H9 (cell line): ENCODE measurements at places on chromosomes 16 and 17.

- DNase-seq = no peak
Measured at GRCh38 chr17:52827526-52827925, 669.0 kb upstream of the CA10 start.

GRCh38 chr16:89536886-89537548, 23.5 kb upstream of the RPL13 start:
- DNase-seq = no peak

- no peak for DNase-seq
Measured at GRCh38 chr16:56807011-56807675, 57.9 kb upstream of the SLC12A3 start.

DNA sequence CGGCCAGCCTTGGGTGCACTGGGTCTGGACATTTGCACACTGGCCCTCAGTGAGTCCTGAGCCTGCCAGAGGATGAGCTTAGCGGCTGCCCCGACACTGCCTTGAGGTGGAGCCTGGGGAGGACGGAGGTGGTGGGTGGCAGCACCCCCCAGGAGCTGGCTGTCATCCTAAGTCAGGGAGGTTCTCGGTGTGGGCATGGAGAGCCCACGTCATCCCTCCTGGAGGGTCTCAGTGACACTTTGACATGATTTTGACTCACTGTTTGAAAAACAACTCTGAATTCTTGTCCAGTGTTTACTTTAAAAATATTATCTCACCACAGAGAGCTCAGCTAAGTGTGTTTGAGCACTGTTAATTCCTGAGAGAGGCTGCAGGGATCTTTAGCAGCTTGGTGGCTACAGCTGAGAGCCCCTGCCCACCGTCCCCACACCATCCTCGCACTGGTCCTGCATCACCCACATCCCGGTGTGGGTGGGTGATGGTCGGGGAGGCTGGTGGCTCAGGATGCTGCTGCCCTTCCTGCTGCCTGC, 63.1 kb downstream of the BANP start:
- DNase-seq = no peak

DNA sequence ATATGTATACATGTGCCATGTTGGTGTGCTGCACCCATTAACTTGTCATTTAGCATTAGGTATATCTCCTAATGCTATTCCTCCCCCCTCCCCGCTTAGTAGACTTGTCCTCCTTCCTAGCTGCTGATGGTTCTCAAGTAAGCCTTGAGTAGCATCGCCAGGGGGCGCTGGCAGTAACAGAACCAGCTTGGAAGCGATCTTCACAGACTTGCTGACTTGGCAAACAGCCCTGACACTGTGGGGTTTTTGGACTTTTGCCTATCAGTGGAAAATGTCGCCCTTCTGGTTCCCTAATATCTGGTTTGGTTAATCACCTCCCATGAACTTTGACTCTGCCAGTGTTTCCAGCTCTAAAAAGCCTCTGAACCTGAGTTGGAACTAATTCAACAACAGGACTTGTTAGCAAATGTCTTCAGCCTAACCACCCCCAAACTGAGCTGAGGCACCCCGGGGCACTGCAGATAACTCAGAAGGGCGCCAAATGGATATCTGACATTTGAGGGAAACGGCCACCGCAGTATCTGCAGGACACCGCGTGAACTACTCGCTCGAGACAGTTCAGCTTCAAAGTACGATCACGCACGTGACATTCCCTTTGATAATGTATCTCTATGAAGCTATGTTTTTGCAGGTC, 15.4 kb upstream of the SPATA32 start:
- peak; percentile 95 for DNase-seq

- no peak for DNase-seq
Measured at GRCh38 chr17:74779948-74780400, 3.8 kb upstream of the NAT9 start.

GRCh38 chr16:88264641-88265285, 118.0 kb upstream of the ZNF469 start:
- DNase-seq = peak; percentile 75

DNA sequence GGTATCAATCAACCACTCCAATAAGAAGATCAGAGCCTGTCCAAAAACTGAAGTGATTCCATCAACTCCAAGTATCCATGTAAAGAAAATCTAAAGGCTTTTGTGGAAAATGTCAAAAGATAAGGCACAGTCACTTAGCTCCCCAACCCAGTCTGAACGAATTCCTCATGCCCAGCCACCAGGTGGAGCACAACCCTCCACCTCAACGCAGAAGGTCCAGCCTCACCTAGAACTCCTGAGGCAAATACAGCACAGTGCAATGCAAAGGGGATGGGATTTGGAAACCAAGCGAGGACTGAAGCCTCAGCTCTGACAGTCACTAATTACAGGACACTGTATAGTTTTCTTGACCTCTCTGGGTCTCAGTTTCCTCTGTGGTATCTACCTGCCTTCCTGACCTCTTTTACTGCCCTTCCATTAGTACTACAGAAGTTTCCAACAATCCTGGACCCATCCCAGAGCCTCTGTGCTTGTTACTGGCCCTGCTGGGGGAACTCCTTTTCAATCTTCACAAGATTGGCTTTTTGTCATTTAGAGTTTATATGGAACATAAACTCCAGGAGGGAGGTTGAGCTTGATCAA, 2.0 kb downstream of the NCBP3 start:
- DNase-seq = peak; percentile 74

- DNase-seq = no peak
Measured at GRCh38 chr17:6818938-6819337, 12.6 kb downstream of the TEKT1 start.

DNA sequence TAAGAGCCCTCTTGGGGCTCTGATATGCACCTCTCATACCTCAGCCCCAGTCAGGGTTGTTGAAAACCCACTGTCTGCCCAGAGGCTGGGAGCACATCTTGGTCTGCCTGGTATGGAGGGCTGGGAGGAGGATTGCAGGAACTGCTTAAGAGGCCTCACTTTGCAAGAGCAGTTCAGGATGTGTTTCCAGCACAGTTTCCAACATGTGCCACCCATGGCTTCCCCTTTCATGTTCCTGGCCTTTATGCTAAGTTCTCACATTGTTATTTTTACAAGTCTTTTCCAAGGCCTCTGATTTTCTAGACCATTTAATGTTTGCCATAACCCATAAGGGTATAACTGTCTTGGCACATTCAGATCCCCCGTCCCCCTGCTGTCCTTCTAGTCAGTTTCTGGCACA, 155.4 kb downstream of the WWOX start:
- no peak for DNase-seq

GRCh38 chr17:15382914-15383313, 41.5 kb upstream of the TEKT3 start:
- DNase-seq = no peak

DNA sequence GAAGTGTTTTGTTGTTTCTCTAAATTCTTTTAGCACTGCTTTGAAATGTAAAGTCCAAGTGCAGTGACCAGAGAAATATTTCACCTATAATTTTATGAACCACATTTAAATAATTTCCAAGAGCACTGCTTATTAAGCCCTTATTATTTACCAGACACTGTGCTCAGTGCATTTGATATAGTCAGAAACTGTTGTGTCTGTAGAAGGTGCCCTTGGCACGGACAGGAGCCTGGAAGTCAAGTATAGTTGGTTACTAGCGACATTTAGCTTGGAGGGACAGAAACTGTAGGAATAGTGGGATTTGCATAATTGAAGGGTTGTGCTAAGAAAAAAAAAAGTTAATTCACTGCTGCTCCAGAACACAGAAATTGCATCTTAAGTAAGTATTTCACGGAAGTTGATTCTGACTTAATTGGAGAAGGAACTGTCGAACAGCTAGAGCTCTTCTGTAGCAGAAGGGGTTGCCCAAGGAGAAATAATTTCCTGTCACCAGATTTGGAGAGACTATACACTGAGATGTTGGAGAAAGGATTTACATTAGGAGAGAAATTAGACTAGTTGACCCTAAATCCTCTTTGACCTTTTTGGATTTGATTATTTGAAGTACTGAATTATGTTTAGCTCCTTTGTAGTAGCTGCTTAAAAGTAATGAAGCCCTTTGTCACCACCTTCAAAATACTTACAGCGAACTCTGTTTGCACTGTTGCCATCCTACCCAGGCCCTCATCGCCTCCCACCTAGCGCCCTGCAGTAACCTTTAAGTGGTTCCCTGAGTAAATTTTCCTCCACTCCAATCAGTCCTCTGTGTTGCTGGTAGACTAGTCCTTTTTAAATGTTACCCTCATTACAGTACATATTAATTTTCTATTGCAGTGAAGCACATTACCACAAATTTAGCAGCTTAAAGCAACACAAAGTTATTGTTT, 25.6 kb downstream of the COX10 start:
- DNase-seq = no peak

DNA sequence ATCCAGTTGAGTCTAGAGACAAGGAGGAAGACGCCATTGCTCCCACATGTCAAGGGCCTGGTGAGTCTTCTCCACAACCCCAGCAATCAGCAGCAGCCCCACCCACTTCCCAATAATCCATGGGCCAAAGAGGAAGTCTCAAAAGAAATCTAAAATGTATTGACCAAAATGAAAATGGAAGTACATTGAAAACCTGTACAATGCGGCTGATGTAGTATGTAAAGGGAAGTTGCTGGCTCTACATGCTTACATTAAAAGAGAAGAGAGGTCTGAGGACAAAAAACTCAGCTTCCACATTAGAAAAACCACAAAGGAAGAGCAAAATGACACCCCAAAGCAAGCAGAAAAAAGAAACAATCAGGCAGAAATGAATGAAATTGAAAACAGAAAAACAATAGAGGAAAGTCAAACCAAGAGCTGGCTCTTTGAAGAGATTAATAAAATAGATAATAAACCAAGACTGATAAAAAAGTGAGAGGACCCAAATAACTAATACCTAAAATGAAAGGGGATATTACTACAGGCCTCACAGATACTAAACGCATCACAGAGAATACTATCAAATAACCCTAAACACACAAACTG, 100.6 kb upstream of the METRNL start:
- DNase-seq = no peak

- no peak for DNase-seq
Measured at GRCh38 chr17:6427279-6427781, 7.6 kb downstream of the AIPL1 start.

- no peak for DNase-seq
Measured at GRCh38 chr16:58828901-58829545, 94.9 kb upstream of the GOT2 start.

DNA sequence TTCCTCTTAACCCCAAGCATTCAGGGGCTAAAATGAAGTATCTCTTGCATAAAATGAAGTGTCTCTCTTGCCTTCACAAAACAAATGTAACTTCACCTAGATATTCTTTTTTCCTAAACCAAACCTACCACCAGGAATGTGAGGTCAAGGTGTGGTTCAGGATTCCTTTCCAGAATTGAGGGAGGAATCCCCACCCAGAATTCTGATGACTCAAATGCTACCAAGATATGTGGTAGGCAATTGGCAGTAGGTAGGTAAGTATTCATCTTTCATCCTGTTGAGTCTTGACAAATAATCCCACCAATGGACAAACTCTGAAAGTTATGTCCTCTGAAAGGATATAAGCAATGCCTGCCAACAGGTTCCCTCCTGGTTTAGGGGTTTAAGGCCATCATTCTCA, 26.2 kb downstream of the TRIM16 start:
- DNase-seq = no peak

GRCh38 chr16:64969221-64969620, 152.6 kb downstream of the CDH11 start:
- DNase-seq = no peak

- no peak for DNase-seq
Measured at GRCh38 chr16:3086596-3087242, 12.4 kb downstream of the ZSCAN10 start.

GRCh38 chr17:50146230-50146926, 4.1 kb downstream of the PPP1R9B start:
- no peak for DNase-seq

DNA sequence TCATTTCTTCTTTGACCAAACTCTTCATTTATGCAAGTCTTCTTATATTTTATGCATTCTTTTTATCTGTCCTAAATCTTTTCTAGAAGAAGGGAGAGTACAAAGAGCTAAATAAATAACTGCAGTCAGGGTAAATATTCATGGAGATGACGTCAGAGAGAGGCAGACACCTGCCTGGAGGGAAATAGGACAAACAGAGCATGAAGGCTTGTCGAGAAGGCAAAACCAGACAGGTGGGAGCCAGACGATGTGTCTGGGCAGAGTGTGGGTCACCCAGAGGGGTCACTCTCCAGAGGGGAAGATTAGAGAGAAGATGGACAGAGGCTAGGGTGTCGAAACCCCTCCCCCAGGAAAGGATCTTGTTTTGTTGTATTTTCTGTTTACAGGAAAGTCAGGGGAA, 78.3 kb upstream of the RPL38 start:
- peak; percentile 13 for DNase-seq

- peak; percentile 28 for DNase-seq
Measured at GRCh38 chr16:57186872-57187854, 1.0 kb downstream of the RSPRY1 start.

GRCh38 chr17:72514891-72515290, 394.1 kb downstream of the SOX9 start:
- DNase-seq = no peak

- DNase-seq = no peak
Measured at GRCh38 chr16:54123766-54124165, 162.8 kb downstream of the IRX3 start.

DNA sequence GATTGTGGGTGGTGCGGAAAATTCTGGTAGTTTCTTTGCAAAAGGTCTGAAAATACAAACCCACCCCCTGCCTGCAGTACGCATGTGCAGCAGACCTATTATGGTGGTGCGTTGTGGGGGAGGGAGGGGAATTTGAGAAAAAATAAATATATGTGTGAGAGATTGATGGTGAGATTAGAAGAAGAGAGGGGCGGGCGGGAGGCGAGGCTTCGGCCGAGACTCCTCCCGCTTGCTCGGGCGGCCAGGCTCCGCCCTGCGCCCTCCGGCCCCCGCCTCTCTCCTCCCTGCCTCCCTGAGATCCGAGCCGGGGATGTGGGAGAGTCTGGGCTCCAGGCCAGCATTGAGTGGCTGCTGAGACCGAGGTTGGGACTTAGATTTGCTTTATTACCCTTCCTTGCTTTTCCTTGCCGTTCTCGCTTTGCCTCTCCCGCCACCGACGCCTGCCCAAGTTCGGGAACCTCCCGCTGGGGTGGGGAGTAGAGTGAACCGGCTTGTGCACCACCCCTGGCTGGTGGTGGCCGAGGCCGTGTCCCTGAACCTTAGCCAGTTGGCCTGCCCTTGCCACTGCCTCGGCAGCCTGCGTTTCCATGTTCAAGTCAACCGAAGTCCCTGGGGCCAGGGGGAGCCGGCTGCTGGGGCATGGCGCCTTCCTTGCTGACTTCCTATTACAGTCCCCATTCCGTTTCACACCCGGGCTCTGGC, 956 bp upstream of the CHD3 start:
- DNase-seq = peak; percentile 87

- DNase-seq = no peak
Measured at GRCh38 chr17:49894761-49895160, 46.9 kb upstream of the TAC4 start.

- DNase-seq = no peak
Measured at GRCh38 chr16:17238285-17239028, 232.3 kb downstream of the XYLT1 start.

- DNase-seq = no peak
Measured at GRCh38 chr17:21689604-21690003, 2.7 kb upstream of the KCNJ18 start.

GRCh38 chr17:81015136-81015535, 19.8 kb upstream of the BAIAP2 start:
- no peak for DNase-seq

- no peak for DNase-seq
Measured at GRCh38 chr17:27836651-27837050, 36.3 kb upstream of the NOS2 start.

GRCh38 chr17:80000981-80001775, 34.5 kb downstream of the TBC1D16 start:
- DNase-seq = no peak
